ACHN (cell line): ENCODE measurements at places on chromosomes 7 and 10.

- no peak for DNase-seq
Observed at GRCh38 chr7:15937571-15937970, 251.1 kb upstream of the MEOX2 start.

GRCh38 chr10:30384701-30385201 is 35.7 kb upstream of the MTPAP start:
- DNase-seq = peak; percentile 34

- no peak for DNase-seq
Observed at GRCh38 chr7:120695848-120696247, 162.1 kb downstream of the TSPAN12 start.

- DNase-seq = peak; percentile 29
Observed at GRCh38 chr7:128860158-128861073, 2.2 kb upstream of the ATP6V1F start.

- no peak for DNase-seq
Observed at GRCh38 chr7:13411151-13411550, 578.3 kb downstream of the ETV1 start.

GRCh38 chr7:50393076-50393475 is 57.1 kb downstream of the FIGNL1 start:
- DNase-seq = no peak

- DNase-seq = no peak
Observed at GRCh38 chr10:96500519-96500918, 13.2 kb downstream of the TLL2 start.

DNA sequence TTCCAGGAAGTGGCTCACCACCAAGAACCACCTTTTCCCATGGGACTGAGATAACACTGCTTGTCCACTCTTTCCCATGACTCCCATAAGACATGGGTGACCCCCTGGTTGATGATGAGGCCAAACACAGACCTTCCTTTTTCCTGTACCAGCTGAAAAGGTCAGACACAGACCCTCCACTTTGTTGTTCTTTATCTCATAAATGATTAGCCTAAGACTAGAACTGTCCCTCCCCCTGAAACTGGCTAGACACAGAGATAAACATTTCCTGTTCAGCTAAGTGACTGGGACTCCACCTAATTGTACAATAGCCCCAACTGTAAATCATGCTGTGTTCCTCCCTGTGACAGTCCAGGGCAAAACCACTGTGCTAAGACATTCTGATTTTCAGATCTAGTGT is 8.2 kb upstream of the NRG3 start:
- DNase-seq = no peak

DNA sequence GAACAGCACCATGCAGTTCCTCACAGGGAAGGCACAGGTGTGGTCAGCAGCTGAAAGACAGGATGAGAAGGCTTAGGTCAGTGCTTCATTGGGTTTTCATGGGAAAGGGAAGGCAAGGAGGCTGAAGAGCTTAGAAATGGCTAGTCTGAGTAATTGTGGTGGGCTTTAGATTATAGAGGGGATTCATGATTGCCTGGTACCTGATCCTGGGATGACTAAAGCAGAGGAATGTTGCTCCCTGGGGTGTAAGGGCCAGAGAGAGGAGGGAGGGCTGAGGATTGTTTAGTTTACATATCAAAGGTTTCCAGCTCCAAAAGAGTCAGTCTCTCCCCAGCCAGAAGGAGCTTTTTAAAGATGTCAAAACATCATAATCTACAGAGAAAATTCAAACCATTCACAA is 396.3 kb upstream of the POM121L12 start:
- no peak for DNase-seq

- DNase-seq = peak; percentile 54
Observed at GRCh38 chr10:63430091-63430998, 35.4 kb downstream of the JMJD1C start.

DNA sequence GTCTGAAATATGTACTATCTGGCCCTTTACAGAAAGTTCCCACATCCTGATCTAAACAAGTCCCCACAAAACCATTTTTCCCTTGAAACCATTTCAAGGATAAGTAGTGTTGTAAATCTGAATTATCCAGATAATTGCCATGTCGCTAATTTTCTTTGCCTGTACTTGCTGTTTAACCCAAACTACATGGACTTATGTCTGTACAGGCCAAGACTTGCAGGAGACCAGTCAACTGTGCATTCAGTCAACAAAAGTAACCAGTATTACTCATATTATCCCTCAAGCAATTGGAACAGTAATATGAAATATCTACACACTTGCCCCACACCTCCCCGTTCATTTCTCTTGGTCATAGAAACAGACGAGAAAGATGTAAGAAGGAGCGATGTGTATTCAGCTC is 347.8 kb upstream of the NFE2L3 start:
- no peak for DNase-seq

DNA sequence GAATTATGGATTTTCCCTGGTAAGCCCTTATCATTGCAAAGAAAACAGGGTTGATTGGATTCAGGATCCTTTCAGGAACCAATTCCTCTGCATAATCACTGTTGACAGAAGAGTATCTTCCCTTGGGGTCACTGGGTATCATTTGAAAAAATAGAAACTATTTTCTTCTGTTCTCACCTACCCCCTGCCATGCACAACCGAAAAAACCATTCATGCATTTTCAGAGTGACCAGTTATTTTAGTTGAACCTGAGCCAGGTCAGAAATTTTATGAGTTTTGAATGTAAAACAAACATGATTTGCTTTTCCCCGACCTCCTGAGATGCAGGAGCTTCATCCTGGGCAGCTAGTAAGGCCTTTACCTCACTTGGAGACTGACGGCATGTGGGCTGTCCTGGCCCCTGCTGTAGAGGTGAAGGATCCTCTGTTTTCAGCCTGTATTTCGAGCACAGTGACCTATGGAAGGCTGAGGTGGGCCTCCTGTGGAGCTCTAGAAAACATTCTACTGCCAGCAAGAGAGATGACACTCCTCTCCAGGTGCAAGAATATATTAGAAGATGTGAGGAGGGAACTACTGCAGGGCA is 30.1 kb downstream of the TMEM178B start:
- no peak for DNase-seq

GRCh38 chr7:79719216-79719615 is 265.7 kb upstream of the MAGI2 start:
- DNase-seq = no peak

DNA sequence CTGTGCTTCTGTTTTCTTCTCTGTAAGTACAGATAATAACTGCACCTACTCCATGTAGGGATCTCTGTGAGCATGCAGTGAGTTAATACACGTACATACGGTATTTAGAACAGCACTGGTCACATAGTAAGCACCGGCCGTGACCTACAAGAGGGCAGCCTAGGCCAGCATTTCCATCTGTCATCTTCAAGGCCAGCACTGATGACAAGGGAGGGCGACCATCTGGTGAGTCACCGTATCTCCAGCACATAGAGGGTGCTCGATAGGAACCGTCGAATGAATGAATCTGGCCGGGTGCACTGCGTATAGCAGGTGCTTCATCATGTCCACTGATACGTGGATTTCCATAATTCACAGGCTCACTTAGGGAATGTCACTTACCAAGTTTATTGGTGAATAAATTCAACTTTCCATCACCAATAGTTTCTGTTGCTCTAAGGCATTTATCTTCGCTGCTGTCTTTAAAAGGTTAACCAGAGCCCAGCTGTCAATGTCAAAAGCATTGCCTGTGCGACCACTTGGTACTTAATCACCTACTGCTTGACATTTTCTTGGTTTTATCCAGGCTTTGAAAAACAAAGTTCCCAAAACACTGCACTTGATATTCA is 8.3 kb downstream of the NOD1 start:
- DNase-seq = no peak

DNA sequence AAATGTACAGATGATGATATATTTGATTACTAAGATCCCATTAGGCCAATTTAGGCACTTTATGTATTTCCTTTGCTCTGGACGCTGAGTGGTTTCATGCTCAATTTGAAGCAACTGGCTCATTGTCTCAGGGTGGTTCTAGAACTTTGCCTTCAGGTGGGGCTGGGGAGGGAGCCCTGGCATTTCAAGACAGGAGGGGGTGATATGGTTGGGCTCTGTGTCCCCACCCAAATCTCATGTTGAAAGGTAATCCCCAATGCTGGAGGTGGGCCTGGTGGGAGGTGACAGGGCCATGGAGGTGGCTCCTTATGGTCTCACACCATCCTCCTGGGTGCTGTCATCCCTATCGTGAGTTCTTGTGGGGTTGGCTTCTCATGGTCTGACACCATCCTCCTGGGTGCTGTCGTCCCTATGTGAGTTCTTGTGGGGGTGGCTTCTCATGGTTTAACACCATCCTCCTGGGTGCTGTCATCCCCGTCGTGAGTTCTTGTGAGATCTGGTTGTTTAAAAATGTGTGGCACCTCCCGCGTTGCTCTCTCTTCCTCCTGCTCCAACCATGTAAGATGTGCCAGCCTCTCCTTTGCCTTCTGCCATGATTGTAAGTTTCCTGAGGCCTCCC is 151.5 kb upstream of the KLF6 start:
- DNase-seq = no peak

- no peak for DNase-seq
Observed at GRCh38 chr7:101239191-101239950, 1.8 kb upstream of the CLDN15 start.

GRCh38 chr7:157840914-157841772 is 504.3 kb downstream of the DNAJB6 start:
- no peak for DNase-seq

DNA sequence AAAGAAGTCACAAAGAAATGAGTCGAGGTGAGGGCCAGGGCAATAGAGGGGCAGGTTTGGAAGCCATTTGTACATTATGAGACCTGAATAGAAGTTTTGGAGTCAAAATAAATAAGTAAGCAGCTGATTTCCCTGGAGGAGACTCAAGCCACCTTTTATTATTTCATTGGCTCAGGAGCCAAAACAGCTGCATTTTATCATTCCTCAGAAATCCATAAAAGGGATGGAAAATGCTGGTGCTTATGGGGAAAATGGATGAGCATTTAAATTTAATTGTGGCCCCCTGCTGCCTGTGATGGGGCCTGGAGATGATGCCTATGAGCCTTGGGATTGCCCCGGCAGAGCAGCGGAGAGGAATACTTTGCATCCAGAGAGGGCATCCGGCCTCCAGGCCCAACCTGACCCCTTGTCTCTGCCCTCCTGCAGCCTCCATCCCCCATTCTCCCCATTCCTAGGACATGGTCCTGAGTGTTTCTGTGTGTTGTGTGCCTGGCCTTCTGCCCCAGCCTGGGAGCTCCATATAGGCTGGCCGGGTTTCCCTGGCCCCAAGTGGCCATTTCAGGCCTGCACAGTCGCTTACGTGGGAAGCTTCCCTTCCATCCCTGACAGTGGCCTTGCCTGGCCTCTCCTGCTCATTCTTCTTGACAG is 296.8 kb upstream of the ZMIZ1 start:
- DNase-seq = no peak

DNA sequence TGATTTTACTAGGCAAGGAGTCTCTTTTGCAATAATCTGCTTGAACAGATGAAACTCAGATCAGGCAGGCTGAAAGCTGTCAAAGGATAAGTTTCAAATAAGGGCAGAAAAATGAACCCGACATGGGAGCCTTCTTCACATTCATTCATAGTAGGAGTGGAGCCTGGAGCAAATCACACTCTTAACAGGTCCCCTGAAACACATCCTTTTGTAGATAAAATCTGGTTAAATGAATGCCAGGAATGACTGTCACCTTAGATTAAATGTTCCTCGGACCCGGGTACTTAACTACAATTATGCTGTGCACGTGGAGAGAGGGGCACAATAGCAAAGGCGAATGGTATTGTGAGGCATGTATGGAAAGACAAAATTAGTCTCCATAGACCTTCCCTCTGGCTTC is 344.7 kb upstream of the LRGUK start:
- no peak for DNase-seq

- no peak for DNase-seq
Observed at GRCh38 chr10:73552819-73553715, 38.1 kb downstream of the USP54 start.

- DNase-seq = no peak
Observed at GRCh38 chr7:37782166-37782565, 66.2 kb upstream of the NME8 start.

DNA sequence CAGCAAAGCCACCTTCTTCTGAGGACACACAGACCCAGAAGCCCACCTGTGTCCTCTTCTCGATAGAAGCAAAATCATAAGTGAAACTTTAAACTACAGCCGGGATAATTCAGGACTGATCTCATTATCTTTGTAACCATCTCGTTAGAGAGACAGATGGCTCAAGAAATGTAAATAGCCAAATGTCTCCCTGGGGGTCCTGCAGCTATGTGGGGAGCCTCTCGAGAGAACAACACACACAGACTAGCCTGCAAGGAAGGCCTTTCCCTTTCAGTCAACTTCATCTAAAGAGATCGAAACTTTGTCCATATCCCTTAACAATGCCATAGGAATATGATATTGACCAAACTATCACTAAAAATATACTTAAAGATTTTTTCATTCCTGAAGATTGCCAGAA is 93.5 kb downstream of the VWC2 start:
- no peak for DNase-seq

- no peak for DNase-seq
Observed at GRCh38 chr7:16741676-16742075, 11.9 kb upstream of the TSPAN13 start.

- DNase-seq = no peak
Observed at GRCh38 chr10:12073526-12073925, 4.8 kb downstream of the DHTKD1 start.

- DNase-seq = no peak
Observed at GRCh38 chr10:42646214-42646613, 7.8 kb upstream of the ZNF33B start.

DNA sequence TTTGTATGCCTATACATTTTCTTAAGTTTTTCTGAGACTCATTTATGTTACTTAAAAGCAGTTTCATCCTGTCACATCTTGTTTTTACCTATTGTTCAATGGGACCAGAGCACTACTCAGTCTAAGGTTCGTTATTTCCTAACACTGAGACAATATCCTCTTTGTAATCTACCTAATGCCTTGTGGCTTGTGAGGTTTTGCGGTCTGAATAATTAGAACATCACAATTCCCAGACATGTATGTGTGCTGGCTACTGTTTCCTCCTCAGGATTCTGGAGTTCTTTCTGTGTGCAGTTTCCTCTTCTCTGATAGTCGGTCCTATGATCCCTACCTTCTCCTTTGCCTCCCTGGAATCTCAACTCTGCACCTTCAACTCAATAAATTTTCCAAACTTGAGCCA is 620.2 kb downstream of the ANKRD7 start:
- DNase-seq = no peak
